CD4-positive, alpha-beta T cell treated with Interleukin-10 for 1 hour (primary cell): ENCODE measurements at places on chromosomes 1 and 21.

- DNase-seq = no peak
Measured at GRCh38 chr1:48916130-48917069, 139.7 kb upstream of the BEND5 start.

DNA sequence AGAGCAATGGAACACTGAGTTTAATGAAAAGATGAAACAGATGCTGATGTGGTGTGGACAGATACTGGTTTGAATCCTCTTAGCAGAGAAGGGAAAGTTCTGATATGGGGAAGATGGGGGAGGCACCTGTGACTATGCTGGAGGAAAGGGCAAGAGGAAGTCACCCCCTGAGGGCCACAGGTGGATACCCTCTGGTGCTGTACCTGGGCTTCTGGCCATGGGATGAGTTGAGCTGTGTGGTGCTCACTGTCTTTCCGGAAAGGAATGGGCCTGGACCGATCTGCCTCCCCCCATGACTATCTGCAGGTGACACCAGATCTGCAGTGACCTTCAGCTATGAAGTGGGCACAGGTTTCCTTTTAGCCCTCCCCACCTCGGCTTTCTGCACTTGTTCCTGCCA is 52.4 kb downstream of the IER5 start:
- no peak for DNase-seq

GRCh38 chr1:14552246-14552965 is 46.1 kb upstream of the KAZN start:
- no peak for DNase-seq

DNA sequence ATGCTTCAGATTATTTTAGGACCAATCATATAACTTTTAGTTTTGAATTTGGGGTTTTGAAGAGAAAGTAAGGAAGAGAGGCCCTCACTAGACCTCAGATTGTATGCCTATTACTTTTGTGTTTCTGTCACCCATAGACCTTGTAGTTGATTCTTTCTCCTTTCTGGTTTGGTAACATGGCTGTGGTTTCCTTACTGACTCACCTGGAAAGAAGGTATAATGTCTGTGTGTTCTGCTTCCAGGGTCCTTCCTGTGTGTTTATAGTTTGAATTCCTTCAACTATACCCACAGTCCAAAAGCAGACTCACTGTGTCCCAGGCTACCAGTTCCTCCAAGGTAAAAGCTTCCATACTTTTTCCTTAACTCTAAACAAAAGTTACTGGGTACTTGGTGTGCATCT is 8.1 kb downstream of the SLC44A3 start:
- DNase-seq = no peak

DNA sequence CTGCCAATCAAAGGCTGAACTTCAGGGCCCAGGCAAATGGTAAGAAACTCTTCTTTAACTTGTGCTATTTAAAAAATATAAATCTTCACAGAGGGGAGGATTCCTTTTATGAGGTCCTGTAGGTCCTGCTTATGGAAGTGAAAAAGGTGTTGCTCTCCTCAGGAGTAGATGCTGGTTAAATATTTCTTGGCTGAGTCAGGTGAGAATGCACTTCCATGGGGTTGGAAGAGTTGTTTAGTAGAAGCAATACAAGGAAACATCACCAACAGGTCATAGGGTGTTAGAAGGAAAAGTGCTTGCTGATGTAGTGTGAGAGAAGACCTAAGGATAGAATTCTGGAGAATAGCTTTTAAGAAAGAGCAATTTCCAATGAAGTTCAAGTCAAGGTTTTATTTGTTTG is 42.2 kb upstream of the ATP1A1 start:
- no peak for DNase-seq

DNA sequence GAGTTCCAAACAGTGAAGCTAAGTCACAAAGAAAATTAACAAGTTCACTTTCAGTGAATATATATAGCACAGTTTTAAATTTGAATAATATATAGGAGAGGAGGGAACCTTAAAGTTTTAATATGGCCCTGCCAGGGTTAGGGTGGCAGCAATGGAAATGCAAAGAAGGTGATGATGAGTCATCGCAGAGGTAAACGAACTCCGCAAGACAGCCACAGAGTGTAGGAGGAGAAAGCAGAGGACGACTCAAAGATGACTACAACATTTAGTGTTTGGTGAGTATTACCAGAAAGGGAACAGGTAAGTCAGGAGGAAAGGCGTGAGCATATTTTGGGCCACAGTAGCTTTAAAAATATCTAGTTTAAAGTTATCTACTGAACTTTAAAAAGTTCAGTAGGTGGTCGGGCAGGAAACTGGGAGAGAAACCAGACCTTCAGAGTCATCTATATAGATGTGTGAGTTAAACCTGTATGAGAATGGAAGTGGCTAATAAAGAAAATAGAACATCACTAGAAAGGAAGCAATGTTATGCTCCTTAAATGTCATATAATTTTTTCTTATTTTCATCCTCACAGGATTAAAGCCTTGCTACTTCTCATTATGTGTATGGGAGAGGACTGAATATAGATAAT is 75.7 kb downstream of the UCHL5 start:
- DNase-seq = no peak

DNA sequence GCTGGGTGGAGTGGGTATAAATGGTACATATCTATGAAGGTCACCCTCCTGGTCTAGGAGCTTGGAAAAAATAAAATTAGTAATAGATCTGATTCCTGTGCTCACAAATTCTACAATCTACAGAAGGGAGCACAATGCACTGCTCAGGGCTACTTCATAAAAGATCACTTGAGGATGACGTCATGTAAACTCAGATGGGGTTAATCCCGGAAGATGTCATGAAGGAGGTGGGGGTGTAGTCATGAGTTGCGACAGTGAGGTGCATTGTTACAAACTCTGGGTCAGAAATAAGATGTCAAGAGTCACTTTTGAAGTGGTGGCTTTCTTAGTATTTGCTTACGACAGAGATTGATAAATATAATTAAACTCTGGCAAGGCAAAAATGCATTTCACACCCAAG is 68.2 kb downstream of the LHX9 start:
- no peak for DNase-seq

DNA sequence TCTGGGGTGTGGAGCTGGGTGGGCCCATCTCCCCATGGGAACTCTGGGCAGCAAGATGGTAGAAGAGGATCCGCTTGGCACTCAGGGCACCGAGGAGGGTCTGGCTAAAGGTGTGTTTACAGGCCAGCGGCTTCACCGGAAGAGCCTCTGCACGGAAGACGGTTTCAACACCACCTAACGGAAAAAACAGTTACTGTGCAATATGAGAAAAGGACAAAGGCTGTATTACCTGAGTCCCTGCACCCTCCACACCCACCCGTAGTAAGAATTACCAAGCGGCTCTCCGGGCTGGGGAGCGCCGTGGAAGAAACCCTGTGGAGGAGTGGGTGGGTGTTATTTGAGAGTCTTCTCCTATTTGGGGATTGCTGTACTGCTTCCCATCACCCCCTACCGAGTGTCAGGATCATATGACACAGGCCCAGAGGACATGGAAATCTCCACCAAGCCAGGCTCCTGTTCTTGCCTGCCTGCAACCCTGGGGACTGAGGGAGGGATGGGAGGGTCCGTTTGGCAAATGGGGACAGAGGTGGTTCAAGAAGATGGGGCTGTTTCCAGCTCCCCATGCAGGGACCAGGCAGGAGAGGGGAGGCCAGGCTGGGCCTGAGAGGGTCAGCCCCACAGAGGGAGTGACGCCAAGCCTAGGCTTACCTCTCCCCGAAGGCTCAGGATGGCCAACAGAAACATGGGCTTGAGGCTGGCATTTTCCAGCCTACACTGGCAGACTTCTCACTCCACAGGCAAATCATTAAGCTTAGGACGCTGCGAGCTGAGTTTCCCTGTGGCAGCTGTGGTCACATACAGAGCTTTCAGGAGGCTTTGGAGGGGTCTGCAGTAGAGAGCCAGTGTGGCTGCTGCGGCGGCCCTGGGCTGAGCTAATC is 203.5 kb upstream of the TMEM51 start:
- DNase-seq = no peak

DNA sequence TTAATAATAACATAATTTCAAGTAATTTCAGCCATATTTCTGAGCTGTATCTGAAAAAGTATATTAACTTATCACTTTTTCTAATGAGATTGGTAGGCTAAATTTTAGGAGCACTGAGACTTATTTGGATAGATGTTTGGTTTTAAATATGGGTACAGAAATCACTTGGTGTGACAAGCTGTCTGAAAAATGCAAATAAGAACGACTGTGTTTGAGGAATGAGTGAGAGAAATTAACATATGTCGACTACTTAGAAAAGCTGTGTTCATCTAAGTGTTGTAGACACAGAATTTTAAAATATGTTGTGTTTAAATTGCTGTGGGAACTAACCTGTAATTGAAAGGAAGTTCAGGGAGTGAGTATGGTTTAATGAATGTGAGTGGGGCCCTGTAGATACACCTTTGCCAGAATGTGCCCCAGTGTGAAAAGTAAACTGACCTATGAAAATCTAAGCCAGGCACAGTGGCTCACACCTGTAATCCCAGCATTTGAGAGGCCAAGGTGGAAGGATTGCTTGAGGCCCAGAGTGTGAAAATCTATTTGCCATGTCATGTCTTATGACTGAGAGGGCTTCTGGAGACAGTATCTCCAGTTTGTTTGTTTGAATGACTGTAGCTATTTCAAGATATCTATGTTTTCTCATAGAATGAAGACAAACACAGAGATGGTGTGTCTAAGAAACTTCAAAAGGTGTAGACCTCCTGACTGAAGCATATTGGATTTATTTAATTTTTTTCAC is 53.8 kb upstream of the LRRC8C start:
- no peak for DNase-seq

GRCh38 chr1:114164840-114165543 is 11.3 kb upstream of the SYT6 start:
- DNase-seq = no peak

GRCh38 chr1:245046769-245047168 is 108.0 kb upstream of the KIF26B start:
- no peak for DNase-seq

- no peak for DNase-seq
Measured at GRCh38 chr1:197339106-197340060, 71.3 kb downstream of the CRB1 start.

DNA sequence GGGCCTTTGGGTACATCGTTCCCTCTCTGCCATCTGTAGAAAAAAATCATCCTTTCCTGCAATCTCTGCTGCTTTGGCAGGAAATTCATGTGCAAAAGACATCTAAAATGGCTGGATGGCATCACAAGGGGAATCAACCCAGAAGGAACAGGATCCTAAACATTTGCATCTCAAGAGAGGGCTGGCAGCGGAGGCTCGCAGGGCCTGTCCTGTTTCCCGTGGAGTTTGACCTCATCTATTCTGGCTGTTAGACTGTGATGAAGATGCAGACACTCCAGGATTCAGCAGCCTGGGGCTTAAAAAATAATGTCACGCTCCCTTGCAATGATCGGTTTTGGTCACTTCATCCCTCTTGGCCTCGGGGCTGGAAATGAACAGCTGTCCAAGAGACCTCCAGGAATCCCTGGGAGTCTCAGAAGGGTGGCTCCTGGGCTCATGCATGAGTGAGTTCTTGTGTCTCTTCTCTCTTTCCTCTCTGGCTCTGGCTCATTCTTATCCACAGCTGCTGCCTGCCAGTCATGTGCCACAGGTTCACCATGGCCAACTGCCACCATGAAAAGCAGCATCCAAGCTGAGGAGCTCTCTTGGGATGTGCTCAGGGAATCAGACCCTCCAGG is 16.1 kb upstream of the PCP4 start:
- DNase-seq = no peak

GRCh38 chr1:221470000-221470698 is 271.7 kb downstream of the DUSP10 start:
- no peak for DNase-seq

DNA sequence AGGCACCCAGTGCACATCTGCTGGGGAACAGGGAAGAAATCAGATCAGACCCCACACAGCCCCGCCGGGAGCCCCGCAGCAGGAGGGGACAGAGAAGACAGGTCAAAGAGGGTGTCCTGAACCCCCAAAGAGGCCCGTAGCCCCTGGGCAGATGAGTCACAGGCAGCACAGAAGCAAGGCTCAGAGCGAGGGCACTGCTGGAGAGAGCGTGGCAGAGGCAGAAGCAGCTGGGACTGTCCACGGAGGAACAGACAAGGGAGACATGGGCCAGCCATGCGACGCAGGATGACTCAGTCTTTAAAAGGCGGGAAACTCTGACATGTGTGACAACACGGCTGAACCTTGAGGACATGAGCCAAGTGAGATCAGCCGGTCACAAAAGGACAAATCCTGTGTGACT is 14.5 kb upstream of the PRDM16 start:
- no peak for DNase-seq

DNA sequence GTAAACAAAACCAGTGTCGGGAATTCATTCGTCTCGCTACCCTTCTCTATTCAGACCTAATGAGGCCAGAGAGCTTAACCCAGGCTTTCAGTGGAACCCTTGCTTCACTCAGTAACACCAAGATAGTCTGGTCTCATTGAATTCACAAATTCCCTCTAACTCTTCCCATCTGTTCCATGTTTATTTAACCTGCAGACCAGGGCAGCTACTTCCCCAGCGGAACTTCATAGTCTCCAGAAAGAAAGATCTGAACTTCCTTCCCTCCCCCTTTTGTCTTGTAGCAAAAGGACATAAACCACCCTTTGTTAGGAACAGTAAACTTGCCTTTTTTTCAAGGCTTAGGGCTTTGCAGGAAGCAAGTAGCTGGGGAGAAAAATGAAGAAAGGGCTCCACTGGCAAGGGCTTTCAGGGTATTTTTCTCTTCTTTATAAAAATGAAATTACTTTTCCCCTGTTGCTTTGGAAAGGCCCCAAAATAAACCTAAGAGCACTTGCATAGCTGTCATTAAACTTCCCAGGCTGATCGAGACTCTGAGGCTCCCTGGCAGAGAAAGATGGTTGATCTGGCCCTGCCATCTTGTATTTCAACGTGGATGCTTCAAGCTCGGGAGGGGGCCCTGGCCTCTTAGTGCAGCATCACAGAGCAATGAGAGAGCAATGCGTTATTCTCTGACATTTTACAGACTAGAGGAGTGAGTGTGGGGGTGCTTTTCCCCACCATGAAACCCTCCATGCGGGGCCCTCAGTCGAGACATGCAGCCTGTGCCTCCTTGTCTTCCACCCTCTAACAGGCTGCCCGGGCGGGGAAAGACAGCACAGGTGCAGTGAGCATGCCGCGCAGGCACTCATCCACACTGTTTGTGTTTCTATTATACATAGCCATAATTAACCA is 30.0 kb downstream of the MIS18A start:
- no peak for DNase-seq

- DNase-seq = peak; percentile 39
Measured at GRCh38 chr1:35706846-35707600, 11.7 kb downstream of the C1orf216 start.

- DNase-seq = no peak
Measured at GRCh38 chr1:24860841-24861240, 69.2 kb downstream of the RUNX3 start.
